ENCODE measurements at places on chromosomes 6 and 20.

GRCh38 chr20:50546729-50547314 is 36.6 kb downstream of the PTPN1 start:
- peak; percentile 46 for DNase-seq

DNA sequence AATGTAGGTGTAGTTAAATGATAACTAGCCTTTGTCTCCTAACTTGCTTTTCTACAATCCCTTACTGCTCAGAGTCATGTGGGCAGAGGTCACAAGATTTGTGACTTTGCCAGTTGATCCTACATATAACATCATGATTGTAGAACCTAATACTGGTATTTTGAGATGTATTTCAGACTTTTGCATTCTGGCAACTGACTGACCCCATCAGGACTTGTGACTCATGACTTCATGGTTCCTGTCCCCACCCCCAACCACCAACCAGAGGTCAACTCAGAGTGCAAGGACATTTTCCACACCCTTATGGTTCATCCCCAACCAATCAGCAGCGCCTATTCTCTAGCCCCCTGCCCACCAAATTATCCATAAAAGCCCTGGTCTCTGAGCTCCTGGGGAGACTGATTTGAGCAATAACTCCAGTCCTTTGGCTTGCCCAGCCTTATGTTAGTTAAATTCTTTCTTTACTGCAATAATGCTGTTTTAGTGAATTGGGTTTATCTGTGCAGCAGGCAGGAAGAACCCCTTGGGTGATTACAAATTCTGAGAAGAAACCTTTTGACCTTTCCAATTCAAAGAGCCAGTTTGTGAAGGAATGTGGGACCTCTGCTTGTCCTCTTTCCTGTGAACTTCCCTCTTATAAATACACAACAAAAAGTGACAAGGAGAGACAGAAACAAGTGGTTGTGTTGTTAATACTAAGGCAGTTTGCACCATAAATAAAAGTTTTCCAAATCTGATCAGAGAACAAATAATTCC is 588.7 kb downstream of the UTRN start:
- peak; percentile 6 for DNase-seq

DNA sequence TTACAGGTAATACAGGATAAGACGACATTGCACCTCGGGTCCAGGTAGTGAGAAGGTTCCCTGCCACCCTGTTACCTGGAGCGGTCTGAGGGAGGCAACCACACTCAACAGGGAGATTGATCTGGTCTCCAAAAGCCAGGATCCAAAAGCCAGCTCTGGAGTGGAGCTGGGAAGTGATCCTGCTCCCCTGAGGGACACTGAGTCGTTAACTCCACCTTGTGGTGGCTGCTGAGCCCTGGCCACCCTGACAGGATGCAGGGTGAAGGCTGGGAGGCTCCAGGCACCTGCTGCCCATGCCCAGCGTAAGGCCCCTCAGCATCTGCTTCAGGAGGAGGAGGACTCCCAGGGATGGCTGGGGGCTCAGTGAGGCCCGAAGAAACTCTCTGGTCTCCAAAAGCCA is 38.7 kb upstream of the SLC22A2 start:
- no peak for DNase-seq

GRCh38 chr20:10662151-10662550 is 11.6 kb downstream of the JAG1 start:
- DNase-seq: no peak

DNA sequence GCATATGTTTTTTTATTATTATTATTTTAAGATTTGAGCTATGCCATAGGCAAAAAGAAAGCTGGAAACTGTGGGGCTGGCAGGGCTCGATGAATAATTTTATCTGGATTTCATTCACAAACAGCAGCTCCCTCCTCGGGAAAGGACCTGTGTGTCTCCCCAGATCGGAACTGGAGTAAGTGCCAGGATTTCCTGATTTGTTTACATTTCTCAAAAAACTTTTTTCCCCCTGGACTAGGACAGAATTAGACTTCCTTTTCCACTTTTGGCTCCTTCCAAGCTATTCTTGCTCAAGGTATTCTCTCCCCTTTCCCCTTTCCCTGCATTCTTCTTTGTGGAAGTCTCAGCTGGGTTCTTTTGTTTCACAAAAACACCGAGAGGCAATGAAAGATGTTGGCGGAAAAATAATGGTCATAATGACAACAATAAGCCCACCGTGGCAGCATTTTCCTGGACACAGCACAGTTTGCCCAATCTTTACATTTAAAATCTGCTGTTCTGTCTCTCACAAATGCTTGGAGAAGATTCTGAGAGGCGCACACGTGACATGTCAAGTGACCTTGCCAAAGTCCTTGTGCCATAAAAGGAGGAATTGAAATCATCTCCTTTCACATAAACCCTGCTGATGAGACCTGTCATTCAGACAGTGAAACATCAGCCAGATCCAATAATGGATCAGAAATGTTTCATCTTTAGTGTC is 85.8 kb upstream of the PREP start:
- DNase-seq: peak; percentile 49

Measured in suppressor macrophage (primary cell).